ENCODE measurements at places on chromosomes 11 and 22.

DNA sequence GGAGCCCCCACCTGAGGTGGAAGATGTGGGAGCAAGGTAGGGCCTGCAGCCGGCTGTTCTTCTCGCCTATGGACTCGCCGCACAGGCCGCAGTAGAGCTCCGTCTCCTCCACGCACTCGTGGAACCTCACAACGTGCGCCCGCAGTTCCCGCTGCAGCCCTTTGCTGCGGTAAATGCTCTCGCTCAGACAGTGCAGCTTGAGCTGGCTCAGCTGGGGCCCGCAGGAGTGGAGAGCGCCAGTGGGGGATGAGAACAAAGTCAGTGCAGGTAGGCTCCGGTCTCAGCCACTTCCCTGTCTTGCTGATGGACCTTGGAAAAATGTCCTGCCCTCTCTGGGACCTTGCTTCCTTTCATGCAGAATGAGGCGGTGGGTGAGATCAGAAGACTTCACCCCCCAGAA lies 10.2 kb downstream of the RAPSN start:
- no peak for DNase-seq

- DNase-seq = no peak
Measured at GRCh38 chr11:30631148-30631547, 45.0 kb upstream of the MPPED2 start.

DNA sequence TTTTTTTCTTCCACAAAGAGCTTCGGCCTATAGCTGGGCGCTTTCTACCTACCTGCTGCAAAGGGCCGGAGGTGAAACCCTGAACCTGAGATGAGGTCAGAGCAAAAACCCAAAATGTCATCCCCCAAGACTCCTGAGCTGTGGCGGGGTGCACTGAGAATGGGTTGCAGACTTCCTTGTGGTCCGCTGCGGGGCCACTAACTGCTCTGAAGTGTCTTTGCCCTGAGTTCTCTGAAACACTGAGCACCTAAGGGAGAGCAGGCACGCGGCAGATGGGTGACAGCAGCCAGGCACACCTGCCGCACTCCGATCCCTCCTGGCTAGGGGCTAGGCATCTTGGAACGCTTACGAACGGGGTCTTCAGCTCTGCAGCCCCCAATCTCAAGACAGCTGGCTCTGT lies 29.3 kb downstream of the RASD2 start:
- DNase-seq = no peak

DNA sequence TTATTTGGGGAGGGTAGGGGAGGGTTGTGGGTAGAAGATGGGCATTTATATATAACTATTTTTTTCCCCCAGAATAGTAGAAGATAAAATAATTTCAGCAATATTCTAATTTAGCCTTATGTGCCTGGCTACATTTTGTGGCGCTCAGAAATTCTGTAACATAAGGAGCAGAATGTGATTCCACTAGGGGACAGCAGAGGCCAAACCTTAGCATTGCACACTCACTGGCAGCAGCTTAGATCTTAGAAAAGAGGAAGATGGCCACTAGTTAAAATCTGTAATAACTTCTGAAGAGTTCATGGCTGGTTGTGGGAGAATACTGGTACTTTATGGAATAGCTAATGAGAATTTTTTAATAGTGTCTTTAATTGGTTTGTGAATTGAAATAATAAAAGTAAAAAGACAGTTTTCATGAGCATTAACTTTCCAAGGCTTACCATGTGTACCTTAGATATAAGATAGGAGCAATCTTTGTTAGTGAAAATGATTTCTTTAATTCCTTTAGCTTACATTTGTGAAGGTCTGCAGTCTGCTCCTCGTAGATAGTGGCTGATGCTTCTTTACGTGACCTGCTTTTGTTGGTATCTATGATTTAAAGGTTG lies 33.1 kb downstream of the DDX10 start:
- peak; percentile 63 for DNase-seq

GRCh38 chr22:44392446-44392921 lies 79.7 kb upstream of the SHISAL1 start:
- DNase-seq = no peak

DNA sequence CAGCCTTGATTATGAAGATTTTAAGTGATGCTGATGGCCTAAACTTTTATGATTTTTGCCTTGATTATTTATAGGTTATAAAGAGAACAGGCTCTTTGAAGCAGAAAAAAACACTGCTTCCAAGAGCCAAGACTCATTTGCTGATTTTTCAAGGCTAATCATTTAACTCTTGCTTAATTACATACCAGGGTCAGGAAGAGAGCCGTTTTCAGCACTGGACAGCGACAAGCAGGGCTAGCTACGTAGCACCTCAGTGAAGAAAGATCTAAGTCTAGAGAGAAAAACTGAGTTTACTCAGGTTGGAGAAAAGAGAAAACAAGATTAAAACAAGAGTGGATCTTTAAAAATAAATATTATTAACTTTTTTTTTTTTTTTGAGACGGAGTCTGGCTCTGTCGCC lies 615.4 kb upstream of the B3GAT1 start:
- DNase-seq = peak; percentile 31

DNA sequence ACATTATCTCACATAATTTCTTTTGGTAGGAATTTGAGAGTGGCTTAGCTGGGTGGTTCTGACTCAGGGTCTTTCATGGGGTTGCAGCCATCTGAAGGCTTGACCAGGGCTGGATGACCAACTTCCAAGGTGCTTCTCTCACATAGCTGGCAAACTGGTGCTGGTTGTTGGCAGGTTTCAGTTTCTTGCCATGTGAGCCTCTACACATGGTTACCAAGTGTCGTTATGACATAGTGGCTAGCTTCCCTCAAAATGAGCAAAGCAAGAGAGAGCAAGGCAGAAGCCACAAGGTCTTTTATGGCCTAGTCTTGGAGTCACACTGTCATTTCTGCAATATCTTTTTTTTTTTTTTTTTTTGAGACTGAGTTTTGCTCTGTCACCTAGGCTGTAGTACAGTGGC lies 4.2 kb upstream of the TFIP11 start:
- DNase-seq = no peak

DNA sequence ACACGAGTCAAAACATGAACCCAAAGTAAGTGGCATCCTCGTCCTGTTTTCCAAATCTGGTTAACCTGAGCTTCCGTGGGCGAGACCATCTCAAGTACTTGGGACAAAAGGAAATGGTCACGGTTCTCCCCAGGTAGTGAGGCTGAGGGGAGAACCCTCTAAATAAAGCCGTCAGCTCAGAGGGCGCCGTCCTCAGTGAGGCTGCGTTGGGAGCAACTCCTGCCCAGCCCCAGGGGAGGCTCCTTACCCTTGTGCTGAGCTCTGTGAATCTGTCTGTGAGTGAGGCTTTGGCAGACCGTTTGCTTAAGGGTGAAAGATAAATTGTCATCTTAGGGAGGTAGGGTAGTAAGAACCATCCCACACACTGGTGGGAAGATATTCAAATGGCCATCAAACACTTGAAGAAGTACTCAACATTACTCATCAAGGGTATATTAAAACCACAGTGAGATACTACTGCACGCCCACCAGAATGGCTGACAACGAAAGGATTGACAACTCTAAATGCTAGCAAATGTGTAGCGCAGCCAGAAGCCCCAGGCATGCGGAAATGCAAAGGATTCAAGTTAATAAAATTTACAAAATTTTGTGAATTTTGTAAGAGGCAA lies 321.0 kb downstream of the TBC1D22A start:
- DNase-seq = no peak

DNA sequence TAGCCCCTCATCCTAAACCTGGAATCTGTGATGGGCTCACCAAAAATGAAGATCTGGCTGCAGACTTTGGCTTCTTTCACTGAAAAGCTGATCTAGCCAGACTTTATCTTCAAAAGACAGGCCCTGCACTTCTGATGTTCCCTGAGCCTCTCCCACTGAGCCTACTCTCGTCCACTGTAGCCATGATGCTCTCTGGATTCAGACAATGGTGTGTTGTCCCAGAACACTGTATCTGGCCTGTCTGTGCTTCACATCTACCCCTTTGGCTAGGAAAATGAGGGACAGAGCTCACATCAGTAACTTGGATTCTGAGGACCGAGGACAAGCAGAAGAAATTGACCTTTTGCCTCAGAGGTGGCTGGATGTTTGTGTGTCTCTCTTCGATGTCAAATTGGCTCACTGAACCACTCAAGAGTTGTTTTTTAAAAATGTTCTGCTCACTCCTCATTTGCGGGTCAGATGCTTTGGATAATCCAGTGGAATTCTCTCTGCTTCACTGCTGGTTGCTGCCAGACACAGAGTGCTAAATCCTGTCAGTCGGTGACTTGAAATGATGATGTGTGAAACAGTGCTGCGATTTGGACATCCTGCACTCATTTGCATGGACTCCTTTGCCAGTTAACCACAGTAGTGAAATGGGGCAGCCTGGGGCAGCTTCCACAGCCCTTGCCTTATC lies 67.5 kb downstream of the ARFGAP2 start:
- DNase-seq = no peak

DNA sequence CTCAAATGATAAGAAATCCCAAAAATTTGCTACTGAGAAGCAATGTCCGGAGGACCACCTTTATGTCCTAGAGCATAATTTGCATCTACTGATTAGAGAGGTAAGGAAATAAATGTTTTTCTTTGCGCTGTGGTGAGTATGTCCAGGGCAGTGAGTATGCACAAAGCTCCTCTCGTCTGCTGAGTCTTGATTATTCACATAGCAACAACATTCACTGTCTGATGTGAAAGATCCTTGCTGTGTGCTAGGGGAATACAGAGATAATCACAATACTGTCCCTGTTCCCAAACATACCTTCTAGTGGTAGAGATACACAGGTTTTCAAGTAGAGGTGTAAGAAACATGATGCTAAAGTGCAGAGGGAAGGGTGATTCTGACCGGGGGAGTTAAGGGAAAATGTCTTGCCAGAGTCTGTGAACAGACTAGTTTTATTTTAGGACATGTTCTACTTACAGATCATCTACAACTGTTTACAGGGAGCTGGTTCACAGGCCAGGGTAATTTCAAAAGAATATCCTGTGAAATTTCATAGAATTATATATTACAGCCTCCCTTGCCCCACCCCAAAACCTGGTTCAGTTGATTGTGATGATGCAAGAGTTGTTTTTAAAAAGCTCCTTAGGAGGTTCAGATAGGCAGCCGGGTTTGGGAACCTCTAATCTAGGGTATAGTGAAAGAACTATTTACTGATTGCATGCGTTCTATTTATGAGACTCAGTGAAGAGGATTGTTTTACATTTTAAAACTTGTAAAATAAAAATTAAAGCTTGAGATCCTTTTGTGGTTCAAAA lies 12.6 kb downstream of the MED17 start:
- no peak for DNase-seq

DNA sequence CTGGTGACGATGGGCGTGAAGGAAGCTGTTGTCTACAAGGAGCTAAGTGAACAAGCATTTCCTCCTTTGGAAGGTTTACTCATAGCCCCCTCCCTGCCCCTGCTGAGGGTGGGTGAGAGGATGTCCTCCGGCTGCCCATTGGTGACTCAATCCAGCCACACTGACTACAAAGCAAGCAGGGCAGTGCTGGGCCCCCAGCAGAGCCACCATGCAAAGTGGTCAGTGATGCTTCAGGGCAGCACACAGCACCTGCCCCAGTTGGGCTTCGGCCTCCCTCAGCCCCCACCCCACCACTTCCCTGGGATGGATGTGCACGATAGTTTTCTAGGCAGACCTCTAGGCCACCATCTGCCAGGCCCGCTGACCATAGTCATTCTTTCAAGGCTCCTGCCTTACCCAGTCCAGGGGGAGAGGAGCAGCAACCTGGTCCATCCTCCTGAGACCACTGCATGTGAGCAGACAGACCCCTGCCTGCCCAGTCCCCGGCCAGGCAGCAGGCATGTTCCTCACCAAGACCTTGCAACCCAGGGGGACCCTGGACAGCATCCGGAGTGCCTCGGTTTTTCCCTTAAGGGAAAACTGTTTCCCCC lies 125.1 kb downstream of the BCR start:
- DNase-seq = peak; percentile 6

- DNase-seq = no peak
Measured at GRCh38 chr11:101477926-101478325, 105.9 kb downstream of the TRPC6 start.

- DNase-seq = no peak
Measured at GRCh38 chr22:19772673-19773469, 12.3 kb downstream of the TBX1 start.

GRCh38 chr11:75852406-75853017 lies 37.5 kb downstream of the UVRAG start:
- no peak for DNase-seq

DNA sequence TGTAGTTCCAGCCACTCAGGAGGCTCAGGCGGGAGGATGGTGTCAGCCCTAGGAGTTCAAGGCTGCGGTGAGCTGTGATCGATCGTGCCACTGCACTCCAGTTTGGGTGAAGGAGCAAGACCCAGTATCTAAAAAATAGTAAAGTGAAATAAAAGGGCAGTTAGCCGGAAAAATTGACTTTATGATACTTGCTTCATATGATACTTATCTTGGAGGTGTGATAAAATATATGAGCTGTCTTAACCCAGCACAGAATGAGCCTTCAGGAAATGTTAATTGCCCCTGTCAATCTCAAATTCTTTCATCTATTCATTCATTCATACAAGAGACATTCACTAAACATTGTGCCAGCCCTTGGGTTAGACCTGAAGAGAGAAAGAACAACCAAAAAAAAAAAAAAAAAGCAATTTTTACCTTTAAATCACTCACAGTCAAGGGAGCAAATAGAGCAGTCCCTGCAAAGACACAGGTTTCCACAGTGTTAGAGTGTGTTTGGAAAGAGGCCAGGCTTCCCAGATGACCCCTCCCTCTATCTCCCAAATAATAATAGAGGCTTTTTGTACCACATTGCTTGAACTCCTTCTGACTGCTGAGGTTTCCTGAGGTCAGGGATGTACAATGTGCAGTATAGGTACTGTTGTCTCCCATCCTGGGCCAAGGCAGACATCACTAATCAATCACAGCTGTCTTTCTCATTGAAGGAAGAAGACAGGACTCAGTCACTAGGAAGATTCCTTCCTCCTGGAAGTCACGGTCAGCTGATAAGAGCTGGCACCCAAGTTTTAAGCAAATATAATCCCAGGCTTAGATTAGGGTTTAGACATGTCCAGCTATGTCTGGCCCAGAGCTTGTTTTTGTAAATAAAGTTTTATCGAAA lies 454.6 kb downstream of the MIAT start:
- DNase-seq = no peak

DNA sequence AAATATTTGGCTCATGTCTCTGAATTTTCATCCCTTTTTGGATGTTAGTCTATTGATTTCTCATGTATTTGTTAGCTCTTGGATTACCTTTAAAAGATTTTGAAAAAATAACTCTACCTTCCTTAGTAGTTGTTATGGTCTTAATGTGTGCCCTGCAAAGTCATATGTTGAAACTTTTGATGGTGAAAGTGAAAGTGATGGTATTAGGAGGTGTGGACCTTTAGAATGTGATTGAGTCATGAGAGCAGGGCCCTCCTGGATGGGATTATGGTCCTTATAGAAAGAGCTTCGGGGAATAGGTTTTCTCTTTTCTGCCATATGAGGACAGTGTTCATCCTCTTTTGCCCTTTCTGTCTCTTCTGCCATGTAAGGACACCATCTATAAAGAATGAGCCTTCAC lies 33.6 kb upstream of the MPPED2 start:
- DNase-seq = no peak
